ENCODE measurements at places on chromosomes 6 and 20. TPM values are rescaled to one million over a fixed set of nuclear protein-coding genes. Genes with fewer than 3 reads are reported as not detected.

DNA sequence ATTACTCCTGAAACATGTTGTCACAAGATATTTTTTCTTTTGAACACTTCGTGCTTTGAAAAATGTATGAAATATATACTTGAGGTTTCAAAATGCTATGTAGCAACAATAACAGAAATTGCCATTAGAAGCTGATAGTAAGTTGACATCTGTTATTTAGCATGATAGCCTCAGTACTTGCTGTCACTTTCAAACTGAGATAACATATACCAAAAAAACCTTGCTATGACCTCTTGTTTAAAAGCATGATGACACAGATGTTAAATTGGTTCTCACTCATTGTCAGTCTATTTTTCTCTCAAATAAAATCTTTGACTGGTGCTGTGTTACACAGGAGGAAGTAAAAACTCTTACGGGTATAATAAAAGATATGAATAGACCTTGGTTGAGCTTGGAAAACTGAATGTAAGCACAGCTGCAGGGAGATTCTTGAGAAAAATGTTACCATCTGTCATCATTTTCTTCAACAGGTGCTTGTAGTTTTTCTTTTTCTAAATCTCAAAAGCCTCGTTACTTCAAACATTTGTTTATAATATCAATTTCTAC, 18.6 kb downstream of the MOXD1 start:
- DNase-seq, result no peak

DNA sequence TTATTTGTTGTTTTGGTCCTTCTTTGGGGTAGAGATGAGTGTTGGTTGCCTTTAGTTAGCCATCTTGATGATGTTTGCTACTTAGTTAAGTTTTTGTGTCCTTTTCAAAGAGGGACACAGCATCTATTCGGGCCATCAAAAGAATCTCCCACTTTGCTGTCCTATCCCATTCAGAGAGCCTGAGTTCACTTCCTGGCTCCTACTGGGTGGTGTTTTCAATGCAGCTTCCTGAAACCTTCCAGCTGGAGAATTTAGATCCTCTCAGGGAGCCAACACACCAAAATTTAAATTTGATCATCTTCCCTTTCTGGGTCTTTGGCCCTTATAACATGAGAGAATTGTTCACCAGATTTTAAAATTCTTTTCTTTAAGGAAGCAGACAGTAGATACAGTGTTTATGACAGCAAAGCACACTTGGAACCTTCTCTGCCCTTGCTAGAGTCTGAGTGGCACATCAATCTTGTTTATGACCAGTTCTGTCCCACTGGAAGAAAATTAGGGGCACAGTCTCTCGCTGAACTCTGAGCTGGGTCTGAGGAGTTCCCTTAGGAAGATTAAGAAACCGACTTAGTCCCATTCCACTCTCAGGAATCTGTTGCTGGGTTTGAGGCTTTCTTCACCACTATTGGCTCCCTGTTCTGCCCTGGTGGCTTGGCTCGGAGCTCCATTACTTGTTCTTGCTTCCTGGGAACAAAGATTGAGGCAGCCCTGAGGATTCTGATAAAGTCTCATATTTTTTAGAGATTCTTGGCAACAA, 115.5 kb downstream of the CCDC170 start:
- no peak for DNase-seq

DNA sequence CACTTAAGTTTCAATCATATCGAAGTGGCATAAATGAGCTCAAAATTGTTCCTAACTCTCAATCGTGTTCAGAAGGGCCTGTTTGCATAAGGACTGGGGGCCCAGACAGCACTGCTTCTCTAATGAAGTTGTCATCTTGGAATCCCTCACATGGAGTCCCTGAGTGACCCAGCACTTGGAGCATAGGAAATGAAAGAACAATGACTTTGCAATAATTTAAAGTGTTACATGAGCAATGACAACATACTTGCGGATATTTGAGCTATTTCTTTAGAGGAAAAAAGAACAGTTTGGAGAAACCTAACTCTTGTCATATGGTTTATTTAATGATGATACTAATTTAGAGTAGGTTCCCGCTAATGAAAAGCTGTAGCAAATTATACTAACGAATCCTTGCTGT, 239.9 kb downstream of the TSHZ2 start:
- DNase-seq, result no peak

- no peak for DNase-seq
These were observed 47.7 kb downstream of the BCKDHB start for GRCh38 chr6:80154160-80154559.

DNA sequence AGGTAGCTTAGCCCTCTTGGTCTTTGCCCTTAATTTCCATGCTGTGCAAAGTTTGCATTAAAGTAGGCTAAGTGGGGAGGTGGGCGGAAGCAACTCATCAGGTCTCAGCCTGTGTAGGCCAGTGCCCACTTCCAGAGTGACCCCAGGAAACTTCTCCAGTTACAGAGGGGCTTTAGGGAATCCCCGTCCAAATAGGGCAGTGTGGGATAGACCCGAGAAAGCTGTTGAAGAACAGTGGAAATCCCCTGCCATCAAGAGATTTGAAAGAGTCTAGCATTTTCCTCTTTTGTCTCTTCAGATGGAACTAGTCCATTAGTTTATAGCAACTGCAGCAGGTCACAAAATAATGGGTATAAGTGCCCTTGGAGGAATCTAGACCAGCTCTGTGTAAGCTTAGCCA, 20.2 kb downstream of the SF3B5 start:
- no peak for DNase-seq

DNA sequence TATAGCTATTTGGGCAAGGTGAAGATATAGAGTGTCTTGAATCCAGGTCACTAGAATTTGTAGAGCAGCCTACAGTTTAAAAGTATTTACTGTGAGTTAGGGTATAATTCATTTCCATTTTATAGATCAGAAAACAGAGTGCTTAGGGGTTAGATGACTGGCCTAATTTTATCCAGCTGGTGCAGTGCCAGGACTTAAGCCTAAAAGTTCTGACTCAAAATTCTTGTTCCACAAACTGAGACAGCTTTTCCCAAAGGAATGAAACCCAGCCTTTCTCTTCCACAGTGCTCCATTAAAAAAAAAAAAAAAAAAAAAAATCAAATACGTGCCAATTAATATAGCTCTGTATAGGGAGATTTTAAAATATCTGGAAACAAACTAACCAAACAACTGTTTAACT, 441.0 kb upstream of the MARCKS start:
- no peak for DNase-seq

DNA sequence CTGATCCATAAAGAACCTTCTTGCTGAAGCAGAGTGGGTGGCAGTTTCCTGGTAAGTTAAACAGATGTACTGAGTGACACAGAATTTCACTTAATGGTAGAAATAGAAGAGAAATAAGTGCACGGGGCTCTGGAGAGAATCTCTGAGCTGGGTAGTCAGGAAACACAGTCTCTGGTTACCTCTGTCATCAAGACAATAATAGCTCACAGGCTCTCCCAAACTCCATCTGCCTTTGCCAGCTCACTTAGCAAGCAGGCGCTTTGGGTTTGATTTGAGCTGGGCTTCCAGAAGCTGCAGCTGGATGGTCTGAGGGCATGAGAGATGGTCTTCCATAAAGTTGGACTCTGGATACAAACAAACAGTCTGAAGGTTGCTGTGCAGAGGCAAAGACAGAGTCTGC, 39.6 kb upstream of the PRSS35 start:
- DNase-seq, result no peak

GRCh38 chr6:36285797-36286196, 15.9 kb downstream of the PNPLA1 start:
- no peak for DNase-seq

DNA sequence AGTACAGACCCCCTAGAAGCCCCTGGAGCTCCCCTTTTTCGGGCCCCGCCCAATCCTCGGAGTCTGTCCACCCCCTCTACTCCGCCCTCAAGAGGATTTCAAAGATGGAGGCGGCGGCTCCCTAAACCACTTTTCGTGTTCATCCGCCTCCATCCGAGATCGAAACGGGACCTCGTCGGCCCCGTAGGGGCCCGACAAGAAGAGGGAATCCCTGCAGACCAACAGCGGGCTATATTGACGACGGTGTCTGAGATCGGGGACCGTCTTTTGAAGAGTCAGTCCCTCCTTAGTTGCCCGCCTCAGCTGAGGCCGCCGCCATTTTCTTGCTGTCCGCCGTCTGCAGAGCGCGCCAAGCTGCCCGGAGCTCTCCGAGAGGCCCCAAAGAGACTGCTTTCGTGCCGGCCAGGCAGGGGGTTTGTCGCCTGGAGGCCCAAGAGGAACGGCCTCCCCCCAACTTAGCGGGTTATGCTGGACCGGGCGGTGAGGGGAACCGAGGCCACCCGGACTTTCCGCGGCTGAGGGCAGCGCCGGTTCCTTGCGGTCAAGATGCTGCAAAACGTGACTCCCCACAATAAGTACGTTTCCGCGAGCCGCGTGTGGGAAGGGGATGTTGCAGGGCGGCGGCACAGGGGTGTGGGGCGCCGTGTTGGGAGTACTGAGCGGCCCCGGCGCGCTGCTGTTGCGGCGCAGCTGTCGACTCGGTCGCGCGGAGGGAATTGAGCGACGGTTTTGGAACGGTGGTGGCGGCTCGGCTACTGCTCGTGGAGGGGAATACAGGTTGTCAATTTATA, 4.2 kb downstream of the BRD2 start:
- DNase-seq, result no peak

DNA sequence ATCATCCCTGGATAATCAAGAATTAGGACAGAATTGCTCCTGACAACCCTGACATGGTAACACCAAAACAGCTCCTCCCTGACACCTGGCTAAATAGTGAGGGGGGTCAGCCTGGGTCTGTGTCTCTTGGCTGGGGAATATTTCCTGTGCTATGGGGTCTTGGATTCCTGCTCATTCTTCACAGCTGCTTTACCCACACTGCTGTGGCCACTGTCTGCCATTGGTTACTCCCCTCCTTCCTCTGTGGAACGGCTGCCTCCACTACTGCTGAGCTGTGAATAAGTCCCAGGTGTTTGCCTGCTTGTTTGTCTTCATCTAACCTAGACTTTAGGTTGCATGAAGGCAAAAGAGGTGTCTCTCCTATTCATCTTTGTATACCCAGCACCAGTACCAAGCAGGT, 33.9 kb upstream of the TXLNB start:
- DNase-seq, result no peak

GRCh38 chr6:39289490-39289889, 24.7 kb downstream of the KCNK17 start:
- no peak for DNase-seq

GRCh38 chr6:144757299-144757698, 472.2 kb downstream of the UTRN start:
- DNase-seq, result no peak

- peak; percentile 58 for DNase-seq
These were observed 22.6 kb upstream of the HLA-DQB2 start for GRCh38 chr6:32785781-32786533.

- DNase-seq, result no peak
These were observed 146.3 kb upstream of the B3GAT2 start for GRCh38 chr6:71103130-71103529.

DNA sequence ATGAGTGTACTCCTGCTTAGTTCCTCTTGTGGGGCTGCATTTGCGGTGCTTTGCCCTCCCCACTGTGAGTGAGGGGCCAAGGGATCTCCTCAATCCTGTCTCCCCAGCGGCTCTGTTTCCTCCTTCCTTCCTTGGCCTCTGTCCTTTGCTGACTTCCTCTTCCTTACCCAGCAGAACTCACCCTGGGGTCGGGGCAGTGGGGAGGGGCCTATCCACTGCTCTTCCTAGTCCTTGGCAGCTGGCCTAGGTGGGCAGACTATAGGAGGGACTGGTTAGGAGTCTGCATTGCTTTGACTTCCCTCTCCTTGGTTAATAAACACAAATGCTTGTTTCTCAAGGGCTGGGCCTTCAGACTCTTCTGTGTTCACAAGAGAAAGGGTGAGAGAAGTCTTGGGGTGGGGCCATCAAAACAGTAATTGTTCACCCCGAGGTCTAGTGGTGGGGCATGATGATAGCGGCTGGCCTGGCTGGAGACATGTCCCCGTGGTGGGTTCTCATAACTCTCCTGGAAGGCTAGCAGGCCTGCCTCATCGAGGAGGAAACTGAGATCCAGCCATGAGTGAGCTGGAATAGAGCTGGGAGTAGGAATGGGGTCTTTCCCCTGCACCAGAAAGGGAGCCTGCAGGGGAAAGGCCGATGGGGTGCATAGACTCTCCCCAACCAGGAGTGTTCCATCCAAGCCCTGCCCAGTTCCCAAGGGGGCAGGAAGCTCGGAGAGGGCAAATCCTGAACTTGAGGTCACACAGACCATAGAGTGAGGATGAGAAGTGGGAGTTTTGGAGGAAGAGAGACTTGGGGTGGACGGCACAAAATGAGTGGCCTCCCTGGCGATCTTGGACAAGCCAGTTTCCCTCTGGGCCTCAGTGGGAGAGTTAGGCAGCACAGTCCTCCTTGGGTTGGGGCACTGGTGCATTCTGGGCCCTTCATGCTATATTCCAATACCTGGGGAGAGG, 12.7 kb downstream of the FAM110A start:
- no peak for DNase-seq

GRCh38 chr6:25332655-25333071, 53.5 kb downstream of the CARMIL1 start:
- DNase-seq, result no peak

GRCh38 chr20:1933465-1933870, 38.3 kb downstream of the SIRPA start:
- no peak for DNase-seq

DNA sequence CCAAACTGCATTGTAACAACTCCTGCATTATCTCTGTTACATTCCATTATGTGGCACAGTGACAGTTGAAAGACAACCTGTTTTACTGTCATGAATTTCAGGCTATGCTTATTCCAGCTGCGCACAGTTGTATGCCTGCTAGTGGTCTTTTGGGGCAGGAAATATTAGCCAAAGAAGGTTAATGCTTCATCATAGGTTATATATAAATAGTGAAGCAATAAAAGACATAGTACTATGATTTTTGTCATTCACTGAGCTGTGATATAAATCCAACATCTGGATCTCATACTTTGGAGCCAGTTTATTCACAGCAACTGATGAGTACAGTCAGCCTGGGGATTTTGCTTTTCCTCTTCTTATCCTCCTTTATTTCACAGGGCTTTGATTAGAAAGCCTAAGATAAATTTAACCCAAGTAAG, 55.6 kb downstream of the FILIP1 start:
- DNase-seq, result no peak

ASXL1 gene
- 37.3 TPM for polyA plus RNA-seq

TSPO2 gene
- polyA plus RNA-seq, result not detected

CGA gene
- 0.10 TPM for polyA plus RNA-seq

TREM2 gene
- polyA plus RNA-seq, result not detected

DXO gene
- 34.9 TPM for polyA plus RNA-seq

PNLDC1 gene
- not detected for polyA plus RNA-seq

HTR1B gene
- polyA plus RNA-seq, result 68.7 TPM

TMEM151B gene
- 0.05 TPM for polyA plus RNA-seq

CCM2L gene
- polyA plus RNA-seq, result 10.8 TPM

BTNL2 gene
- not detected for polyA plus RNA-seq

TRIM38 gene
- 4.6 TPM for polyA plus RNA-seq
